ENCODE measurements at places on chromosomes 5 and 9.

DNA sequence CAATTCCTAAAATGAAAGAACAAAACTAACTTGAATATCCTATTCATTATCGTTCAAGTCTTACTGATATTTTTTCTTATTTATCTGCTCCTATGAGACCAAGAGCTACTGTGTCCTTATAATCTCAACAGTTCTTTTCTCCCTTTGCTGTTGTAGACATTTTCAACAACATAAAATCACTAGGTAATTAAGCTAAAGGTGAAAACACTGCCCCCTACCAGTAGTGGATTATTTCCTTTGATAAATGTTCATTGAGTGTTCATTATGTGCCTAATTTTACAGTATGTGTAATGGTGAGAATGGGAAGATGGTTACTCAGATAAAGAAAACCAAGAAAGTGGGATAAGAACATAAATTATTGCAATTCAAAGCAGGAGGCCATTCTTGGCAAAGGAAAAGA, 41.4 kb upstream of the PAPPA start:
- DNase-seq, result no peak

DNA sequence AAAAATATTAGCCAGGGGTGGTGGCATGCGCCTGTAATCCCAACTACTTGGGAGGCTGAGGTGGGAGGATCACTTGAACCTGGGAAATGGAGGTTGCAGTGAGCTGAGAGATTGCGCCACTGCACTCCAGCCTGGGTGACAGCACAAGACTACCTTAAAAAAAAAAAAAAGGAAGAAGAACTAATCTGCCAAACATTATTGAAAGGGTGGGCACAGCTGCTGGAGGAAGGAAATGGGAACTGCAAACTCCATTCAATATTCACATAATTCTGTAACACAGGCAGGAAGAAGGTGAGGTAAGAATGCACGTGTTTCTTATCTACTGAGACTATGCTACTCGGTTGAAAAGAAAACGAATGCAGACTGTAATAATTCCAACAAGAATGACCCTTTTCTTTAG, 121.1 kb upstream of the GNA14 start:
- DNase-seq, result no peak

- DNase-seq, result no peak
Observed at GRCh38 chr9:6929441-6930215, 171.9 kb downstream of the KDM4C start.

DNA sequence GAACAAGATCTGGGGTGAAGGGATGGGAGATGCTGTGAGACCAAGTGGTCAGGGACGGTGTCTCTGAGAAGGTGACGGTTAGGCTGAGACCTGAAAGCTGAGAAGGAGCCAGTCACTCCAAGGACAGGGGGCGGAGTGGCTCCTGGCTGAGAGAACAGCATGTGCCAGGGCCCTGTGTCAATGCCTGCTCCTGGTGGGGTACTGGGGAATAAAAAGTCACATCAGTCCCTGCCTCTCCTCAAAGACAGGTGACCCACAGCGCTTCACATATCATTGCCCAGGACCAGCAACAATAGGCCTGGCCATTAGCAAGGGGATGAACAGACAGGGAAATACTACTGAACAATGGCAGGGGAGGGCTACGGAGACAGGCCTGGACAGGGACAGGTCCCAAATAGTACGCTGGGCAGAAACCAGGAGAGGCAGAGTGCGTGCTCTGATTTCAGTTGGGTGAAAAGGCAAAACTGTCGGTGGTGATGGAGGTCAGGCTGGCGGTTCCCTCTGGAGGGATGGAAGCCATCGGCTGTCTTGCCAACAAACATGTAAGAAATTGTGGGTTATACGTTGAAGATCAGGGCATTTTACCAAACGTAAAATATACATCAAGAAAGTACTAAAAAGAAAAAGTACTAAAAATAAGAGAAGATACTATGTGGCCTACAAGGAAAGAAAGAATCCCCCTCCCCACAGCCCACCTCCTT, 64.3 kb downstream of the C9orf50 start:
- no peak for DNase-seq

DNA sequence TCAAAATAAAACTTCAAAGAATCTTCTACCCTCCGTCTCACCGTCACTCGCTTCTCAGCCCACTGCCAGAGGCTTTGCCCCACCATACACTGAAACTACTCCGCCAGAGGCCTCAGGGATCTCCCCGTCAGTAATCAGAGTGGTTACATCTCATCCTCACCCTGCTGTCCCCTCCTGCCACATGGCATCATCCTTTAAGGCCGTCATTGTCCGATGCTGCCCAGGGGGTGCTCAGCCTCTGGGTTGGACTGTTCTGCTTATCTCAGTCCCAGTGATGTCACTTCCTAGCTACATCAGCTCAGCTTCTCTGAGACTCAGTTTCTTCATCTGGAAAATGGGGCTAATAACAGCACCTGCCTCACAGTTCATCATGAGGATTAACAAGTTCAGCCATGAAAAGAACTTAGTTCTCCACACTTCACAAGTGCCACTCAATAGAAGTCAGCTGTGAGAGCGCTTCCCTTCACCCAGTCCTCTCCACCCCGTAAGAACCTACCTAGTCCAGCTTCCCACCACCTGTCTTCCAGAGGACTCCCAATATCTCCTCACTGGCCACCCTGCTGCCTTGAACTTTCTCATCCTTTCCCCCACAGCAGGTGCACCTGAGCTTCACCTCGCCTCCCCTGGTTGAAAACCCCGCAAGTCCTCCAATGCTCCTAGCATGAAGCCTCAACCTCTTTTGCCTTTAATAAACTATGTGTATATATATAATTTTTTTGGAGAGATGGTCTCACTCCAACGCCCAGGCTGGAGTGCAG, 2.8 kb upstream of the IL3 start:
- DNase-seq, result no peak

DNA sequence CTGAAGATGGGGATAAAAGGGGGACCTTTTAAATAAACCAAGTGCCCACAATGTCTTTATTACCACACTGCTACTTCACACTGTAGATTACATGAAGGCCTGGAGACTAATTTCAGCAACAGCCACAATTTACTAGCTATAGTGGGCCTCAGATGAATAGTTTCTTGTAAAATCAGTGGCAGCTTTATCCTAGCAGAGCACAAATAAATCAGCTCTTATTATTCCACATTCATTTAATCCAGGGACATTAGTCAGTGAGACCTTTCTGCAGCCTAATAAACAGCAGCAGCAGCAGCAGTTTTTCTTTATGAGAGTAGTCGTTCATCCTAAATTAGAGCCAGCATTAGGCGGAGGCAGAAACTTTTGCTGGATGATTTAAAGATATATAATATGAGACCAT, 542.3 kb downstream of the PSAT1 start:
- DNase-seq, result no peak

Measured in GM10248 (cell line).